ENCODE measurements at places on chromosomes 4 and X. TPM values are rescaled to one million over a fixed set of nuclear protein-coding genes. Genes with fewer than 3 reads are reported as not detected.
A peak's percentile ranks its signal among the peaks of the same experiment; 100 is the strongest.

The ASB5 gene
- polyA plus RNA-seq: 0.25 TPM

The VCX3A gene
- polyA plus RNA-seq: not detected

The TSPAN7 gene
- not detected for polyA plus RNA-seq

The LONRF3 gene
- not detected for polyA plus RNA-seq

The ZDHHC15 gene
- polyA plus RNA-seq: 0.06 TPM

The TXK gene
- polyA plus RNA-seq: not detected

The MAMLD1 gene
- polyA plus RNA-seq: 10.1 TPM

The MAGEA2B gene
- not detected for polyA plus RNA-seq

The IRS4 gene
- polyA plus RNA-seq: not detected

The BOD1L1 gene
- 6.3 TPM for polyA plus RNA-seq

The TLR2 gene
- polyA plus RNA-seq: not detected

DNA sequence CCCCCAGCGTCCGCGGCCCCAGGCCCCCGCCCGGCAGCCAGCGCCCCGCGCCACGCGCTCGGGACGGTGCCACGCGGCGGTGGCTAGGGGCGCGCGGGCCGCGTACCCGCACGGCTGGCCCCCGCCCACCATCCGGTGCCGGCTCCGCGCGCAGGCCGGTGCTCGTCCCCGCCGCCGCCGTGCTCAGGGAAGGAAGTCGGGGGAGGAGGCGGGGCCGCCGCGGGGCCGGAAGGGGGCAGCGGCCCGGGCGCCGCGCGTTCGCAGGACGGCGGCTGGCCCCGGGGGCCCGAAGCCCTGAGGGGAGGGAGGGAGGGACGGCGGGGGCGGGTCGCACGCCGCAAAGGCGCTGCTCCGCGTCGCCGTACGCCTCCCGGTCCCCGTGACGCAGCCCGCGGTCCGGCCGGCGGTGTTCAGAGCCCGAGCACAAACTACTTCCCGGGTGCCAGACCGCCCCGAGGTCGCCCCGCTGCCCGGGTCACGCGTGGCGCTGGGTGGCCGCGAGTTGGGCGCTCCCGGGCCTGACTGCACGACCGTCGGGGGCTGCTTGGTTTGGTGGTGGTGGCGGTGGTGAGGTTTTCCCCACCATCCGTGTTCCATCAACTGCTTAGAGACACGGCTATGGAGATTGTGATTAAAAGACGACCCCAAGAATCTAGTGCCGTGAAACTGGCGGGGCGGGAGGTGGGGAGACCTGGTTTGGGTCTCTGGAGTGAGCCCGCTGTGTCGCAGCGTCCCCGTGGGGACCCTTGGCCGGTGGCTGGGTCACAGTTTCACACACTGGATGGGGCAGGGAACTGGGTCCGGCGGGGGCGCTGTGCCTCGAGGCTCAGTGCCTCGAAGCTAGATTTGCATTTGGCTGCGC is at the start of gene DCTD:
TSS of gene DCTD (minus strand) at position 205 of the 862 bp plus-strand sequence. CDS start 1,818 bp downstream, outside the sequence.
- DNase-seq: peak; percentile 86

- DNase-seq: no peak
Observed at GRCh38 chrX:132718431-132718958, 229.7 kb upstream of the MBNL3 start.

GRCh38 chr4:60750962-60751361 is 449.2 kb upstream of the ADGRL3 start:
- DNase-seq: no peak

DNA sequence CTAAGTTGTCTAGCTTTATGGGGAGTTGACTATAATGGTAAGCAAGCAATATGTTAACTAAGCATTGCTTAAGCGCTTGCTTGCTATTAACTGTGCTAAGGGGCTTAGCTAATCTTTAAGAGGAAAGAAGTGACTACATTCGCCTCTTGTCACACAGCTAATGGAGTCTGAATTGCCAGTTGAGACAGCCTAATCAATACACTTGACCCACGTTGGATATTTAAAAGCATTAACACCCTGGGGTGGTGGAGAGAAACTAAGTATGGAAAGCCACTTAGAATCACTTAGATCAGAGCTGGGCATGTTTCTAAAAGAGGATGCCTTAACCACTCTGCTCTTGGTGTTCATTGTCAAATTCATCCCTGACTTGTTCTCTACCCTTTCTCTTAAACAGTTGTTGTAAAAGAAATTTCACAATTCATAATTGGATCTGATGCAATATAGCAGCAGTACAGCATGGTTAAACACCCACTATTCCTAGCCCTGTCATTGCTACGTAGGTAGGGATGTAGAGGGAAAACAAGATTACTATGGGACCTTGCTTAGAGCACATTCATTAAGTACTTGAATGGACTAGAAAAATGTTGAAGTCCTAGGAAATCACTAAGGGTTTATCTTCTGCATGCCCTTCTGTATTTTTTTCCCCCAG is 3.5 kb downstream of the ZAR1 start:
- DNase-seq: no peak

- peak; percentile 56 for DNase-seq
Observed at GRCh38 chrX:119273420-119274192, 37.5 kb downstream of the PGRMC1 start.

DNA sequence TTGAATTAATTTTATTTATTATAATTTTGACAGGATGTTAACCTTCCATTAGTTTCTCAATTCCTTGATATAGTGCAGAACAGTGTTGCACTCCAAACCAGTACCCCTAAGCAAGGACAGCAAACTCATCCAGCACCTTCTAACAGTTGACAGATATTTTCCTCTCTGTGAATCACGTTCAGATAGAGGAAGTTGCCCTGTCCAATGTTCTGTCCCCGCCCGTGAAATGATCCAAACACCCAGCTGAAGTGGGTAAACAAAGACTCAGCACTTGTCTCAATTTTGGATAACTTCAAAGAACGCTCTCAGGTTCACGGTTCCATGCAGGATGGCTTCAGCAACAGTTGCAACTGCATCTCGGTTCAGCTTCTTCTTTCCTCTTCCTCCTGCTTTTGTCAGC is 1240.0 kb upstream of the ADGRL3 start:
- DNase-seq: no peak

GRCh38 chr4:10730590-10730989 is 46.0 kb upstream of the CLNK start:
- DNase-seq: no peak

GRCh38 chr4:87042986-87043820 is 108.4 kb downstream of the AFF1 start:
- DNase-seq: no peak

GRCh38 chr4:141233673-141234072 is 13.0 kb downstream of the ZNF330 start:
- DNase-seq: no peak

DNA sequence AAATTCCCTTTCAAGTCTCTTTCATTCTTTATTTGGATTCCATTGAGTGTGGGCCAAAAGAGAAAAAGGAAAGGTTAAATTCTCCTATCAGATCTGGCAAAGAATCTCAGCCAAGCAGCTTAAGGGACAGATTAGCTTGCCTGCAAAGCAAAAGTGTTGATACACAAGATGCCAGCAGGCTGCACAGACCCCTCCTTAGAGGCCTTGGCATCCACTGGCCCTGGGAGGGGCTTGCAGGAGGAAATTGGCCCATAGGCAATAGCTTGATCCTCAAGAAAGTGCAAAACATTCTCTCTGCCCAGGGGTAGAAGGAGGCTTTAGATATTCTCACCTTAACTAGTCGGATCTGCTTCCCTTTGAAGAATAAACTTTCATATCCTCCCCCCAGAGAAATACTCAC is 300.4 kb upstream of the CPEB2 start:
- no peak for DNase-seq

DNA sequence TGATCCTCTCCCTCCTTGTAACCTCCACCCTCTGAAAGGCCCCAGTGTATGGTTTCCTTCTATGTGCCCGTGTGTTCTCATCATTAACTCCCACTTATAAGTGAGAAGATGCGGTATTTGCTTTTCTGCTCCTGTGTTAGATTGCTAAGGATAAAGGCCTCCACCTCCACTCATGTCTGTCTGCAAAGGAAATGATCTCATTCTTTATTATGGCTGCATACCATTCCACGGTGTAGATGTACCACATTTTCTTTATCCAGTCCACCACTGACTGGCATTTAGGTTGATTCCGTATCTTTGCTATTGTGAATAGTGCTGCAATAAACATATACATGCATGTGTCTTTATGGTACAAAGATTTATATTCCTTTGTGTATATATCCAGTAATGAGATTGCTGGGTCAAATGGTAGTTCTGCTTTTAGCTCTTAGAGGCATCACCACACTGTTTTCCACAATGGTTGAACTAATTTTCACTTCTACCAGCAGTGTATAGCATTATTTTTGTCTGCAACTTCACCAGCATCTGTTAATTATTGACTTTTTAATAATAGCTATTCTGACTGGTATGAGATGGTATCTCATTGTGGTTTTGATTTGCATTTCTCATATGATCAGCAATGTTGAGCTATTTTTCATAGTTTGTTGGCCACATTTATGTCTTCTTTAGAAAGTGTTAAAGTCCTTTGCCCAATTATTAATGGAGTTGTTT is 1030.9 kb downstream of the FSTL5 start:
- DNase-seq: no peak

DNA sequence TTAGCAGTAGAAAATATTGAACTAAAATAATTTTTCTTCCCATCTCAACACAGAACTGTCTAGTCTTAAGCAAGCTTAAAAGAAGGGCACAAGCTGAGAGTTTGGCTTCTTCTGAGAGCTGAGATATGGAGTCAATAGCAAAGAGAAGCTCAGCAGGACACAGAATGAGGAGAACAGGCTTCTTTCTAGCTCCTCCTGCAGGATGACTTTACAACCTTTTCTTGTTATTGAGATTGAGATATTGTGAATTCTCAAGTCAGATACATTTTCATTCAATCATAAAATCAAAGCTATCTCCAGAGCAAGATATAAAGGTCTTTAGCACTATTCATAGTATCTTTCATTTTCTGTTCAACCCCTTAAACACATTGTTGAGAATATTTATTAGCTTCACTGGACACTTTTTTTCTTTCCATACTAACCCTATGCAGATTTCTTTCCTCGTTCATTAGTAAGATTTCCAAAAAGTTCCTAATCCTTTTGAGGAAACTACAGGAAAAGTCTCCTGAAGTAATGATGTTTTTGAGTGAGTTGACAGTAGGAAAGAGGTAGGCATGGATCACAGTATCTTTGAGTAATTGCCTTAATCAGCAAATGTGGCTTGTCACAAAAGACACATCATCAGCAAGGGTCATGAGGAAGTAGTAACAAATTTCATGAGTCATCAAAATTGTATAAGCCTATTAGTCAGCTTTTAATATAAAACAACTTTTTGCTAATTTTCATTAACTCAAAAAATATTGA is 17.8 kb upstream of the CXCL3 start:
- peak; percentile 83 for DNase-seq

- DNase-seq: peak; percentile 40
Observed at GRCh38 chr4:140256941-140257340, 103.0 kb upstream of the MAML3 start.

GRCh38 chr4:187174749-187175148 is 451.1 kb upstream of the FAT1 start:
- no peak for DNase-seq

- peak; percentile 8 for DNase-seq
Observed at GRCh38 chr4:157204634-157205244, 15.8 kb upstream of the GRIA2 start.

GRCh38 chr4:13659341-13660070 is 32.0 kb upstream of the BOD1L1 start:
- no peak for DNase-seq

DNA sequence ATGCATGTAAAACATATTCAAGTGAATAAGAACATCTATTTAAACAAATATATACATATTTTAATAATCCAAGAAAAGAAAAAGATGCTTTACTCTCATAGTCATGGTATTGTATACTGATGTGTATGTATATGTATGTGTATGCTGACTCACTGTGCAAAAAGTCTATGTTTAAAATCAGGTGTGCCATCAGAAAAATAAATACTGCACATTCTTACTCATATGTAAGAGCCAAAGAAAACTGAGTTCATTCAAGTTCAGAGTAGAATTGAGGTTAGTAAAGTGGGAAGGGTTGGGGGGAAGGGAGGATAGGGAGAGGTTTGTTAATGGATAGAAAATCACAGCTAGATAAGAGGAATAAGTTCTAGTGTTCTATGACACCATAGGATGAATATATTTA is 403.9 kb upstream of the SMIM31 start:
- no peak for DNase-seq

- no peak for DNase-seq
Observed at GRCh38 chr4:6106156-6106555, 87.9 kb upstream of the C4orf50 start.

DNA sequence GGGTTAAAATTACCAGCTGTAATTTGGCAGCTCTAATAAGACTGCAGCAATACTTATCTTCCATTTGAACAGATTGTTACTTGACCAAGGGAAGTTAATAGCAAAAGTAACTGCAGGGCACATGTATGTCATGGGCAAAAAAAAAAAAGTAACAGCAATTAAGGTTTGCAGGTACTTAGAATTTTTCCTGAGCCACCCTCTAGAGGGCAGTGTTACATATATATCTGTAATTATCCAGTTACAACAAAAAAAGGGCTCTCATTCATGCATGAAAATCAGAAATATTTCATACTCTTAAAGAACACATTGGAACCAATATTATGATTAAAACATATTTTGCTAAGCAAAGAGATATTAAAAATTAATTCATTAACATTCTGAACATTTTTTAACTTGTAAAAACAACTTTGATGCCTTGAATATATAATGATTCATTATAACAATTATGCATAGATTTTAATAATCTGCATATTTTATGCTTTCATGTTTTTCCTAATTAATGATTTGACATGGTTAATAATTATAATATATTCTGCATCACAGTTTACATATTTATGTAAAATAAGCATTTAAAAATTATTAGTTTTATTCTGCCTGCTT is 25.1 kb downstream of the XIAP start:
- peak; percentile 48 for DNase-seq

DNA sequence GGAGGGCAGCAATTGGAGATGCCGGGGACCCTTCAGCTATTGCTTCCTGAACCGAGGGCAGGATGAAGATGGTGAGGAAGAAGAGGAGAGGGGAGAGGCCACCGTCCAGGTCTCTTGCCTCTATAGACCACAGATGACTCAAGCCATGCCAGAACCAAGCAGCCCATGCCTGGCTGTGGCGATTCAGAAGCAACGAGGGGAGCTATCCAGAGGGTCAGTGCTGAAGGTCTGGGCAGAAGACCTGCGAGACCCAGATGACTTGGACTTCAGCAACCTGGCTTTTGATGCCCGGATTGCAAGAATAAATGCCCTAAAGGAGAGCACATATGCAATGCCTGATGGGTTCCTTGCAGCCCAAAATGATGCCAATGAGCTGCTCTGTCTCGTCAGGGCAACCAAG is 70.2 kb upstream of the PRPS2 start:
- DNase-seq: no peak
